Fibroblast of the aortic adventitia (primary cell): ENCODE measurements at places on chromosomes 4 and X.

GRCh38 chrX:22087011-22087557 lies 55.0 kb downstream of the PHEX start:
- no peak for DNase-seq

GRCh38 chrX:39399387-39399786 lies 598.1 kb downstream of the MID1IP1 start:
- no peak for DNase-seq

DNA sequence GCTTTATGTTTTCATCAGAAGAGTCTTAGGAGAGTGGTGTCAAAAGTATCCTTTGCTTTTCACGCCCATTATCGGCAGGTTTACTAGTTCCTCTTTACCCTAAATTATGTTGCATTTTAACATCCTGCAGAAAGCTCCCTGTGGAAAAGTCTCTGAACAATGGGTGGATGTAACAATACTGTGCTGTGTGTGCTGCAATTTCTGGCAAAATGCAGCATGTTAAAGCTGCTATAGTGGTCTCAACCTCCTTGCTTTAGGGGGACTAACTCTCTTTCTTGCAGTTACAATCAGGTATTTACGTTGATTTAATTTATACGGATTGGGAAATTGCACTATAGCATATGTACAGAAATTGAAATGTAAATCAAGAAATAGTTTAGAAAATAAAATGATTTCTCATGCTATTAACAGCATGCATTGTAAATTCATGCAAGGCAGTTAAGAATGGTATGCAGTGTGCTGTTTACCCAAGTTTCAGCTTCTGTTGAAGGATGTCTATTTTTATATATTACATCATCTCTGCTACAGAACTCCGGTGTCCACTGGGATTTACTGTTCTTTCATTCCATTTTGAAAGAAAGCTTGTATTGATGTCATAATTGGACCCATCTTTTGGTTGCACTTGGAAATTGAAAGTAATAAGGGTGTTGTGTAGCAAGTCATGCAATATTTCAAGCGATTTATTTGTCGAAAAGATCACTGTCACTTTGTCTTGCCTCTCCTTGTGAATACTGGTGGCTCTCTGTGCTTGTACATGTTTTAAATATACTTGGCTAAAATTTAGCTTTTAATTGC lies 145.7 kb downstream of the RAPGEF2 start:
- peak; percentile 85 for DNase-seq

DNA sequence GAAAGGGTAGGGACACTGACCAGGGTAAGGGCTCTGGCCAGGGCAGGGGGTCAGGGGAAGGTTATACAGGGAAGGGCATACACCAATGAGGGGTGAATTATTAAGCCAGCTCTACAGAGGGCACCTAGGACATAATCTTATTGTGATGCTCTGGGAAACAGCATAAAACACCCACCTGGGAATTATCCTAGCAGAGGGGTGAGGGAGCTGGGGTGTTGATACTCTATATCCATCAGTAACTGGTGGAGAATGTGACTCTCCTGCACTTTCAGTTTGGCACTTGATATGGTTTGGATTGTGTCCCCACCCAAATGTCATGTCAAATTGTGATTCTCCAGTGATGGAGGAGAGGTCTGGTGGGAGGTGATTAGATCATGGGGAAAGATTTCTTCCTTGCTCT lies 291.2 kb downstream of the ASMT start:
- DNase-seq: no peak

- peak; percentile 93 for DNase-seq
Measured at GRCh38 chrX:49039598-49040375, 3.4 kb downstream of the TFE3 start.

- no peak for DNase-seq
Measured at GRCh38 chrX:153909980-153910360, 5.5 kb downstream of the AVPR2 start.

DNA sequence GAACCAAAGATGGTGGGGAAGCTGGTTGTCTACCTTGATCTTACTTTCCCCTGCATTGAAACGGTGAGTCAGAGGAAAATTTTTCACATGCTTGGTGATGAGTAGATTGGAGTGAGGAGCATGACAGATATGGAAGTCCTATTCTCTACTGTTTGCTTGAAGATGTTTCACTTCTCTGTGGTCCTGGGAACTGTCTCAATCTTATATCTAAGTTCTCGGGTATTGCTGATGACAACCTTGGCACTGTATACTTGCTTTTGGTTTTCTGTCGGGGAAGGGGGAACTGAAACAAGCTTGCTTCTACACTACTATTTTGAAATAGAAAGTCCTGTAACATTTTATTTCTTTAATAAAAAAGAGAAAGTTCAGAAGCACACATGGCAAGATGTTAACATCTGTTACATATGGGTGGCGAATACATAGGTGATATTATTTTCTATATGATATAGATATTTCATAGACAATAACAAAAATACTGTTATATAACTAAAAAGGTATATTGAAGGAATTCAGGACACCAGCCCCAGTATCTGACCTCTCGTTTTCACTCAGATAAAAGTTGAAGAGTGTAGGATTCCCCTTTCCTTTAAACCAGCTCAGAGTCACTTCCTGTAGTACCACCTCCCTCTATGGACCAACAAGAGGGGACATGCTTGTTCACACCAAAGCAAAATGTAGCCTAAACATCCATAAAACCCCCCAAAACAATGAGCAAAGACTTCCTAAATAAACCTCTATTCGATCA lies 88.8 kb downstream of the FMR1NB start:
- no peak for DNase-seq

GRCh38 chrX:30241724-30242415 lies at the start of gene MAGEB4:
TSS of gene MAGEB4 (plus strand) at chrX:30242000. CDS start at chrX:30242136, 136 bp downstream.
- no peak for DNase-seq

GRCh38 chr4:126191536-126191935 lies 876.8 kb downstream of the FAT4 start:
- DNase-seq: no peak

GRCh38 chrX:139063364-139063763 lies 351.8 kb upstream of the FGF13 start:
- DNase-seq: no peak

DNA sequence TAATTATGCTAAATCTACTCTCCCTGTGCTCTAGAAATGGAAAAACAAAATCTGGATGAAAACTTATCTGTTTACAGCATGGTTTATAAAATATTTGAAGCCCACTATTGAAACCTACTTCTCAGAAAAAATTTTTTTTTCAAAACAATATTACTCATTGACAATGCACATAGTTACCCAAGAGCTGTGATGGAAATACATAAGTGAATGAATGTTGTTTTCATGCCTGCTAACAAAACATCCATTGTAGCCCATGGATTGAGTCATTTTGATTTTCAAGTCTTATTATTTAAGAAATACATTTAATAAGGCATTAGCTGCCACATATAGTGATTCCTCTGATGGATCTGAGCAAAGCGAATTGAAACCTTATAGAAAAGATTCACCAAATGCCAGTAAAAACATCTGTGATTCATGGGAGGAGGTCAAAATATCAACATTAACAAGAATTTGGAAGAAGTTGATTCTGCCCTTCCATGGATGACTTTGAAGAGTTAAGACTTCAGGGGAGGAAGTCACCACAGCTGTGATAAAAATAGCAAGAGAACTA lies 144.7 kb upstream of the HHIP start:
- no peak for DNase-seq

- peak; percentile 36 for DNase-seq
Measured at GRCh38 chr4:5365071-5366008, 314.1 kb downstream of the STK32B start.

- DNase-seq: peak; percentile 14
Measured at GRCh38 chr4:120873554-120873953, 49.0 kb downstream of the PRDM5 start.

- DNase-seq: no peak
Measured at GRCh38 chrX:112868586-112868985, 28.0 kb upstream of the AMOT start.

- DNase-seq: no peak
Measured at GRCh38 chrX:52990848-52991247, 32.5 kb upstream of the FAM156A start.

GRCh38 chrX:40104630-40104984 lies 6.8 kb upstream of the BCOR start:
- peak; percentile 73 for DNase-seq

DNA sequence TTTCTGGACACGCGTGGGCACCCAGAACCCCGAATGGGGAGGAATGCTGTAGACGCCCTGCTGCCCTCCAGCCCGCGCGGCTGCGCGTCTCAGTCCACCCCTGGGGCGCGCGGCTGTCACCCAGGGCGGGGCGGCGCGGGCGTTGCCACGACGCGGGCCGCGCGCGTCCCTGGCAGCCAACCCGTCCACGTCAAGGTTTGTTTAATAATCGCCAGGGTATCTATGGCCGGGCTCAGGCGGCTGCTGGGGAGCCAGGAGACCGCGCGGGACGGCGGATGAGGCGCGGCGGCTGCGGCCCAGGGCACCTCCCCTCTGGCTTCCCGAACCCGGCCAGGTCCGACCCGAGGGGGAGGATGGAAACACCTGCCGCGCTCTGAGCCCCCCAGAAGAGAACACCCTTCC lies at the start of gene SPATA18:
Gene SPATA18, plus strand, starts transcription at position 92 of the 402 bp plus-strand sequence. CDS start 401 bp downstream, outside the sequence.
- no peak for DNase-seq

DNA sequence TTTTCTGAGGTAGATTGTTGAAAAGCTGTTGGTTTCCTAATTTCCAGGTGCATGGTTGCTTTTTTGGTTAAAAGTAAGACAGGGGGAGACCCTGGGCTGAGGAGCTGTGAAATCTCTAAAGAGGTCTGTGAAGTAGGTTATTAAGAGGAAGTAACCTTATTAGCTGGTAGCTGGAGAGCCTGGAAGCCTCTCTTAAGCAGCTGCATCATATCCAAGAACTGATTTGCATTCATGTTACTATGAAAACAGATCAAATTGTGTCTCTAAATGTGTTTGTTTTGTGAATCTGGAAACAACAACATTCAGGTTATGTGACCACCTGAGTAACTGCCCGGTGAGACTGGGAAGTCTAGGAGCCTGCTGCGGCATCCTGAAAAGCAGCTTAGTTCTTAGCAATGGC lies 54.1 kb downstream of the ARHGAP10 start:
- peak; percentile 15 for DNase-seq

DNA sequence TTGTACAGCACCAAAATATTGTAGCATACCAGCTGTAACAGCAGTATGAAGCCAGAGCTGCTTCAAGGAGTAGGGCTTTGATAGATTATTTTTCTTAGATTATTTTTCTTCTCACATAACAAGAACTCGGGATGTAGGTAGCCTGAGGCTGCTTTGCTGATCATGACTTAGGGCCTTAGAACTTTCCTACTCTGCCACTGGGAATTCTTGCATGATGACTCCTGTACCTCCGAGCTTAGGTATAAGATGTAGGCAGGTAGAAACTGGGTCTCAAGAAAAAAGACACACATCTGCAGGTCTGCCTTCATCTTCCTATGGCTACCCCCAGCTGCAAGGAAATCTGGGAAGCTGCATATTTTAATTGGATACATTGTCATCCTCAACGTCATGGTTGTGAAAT lies 115.9 kb upstream of the PNPLA4 start:
- DNase-seq: no peak

DNA sequence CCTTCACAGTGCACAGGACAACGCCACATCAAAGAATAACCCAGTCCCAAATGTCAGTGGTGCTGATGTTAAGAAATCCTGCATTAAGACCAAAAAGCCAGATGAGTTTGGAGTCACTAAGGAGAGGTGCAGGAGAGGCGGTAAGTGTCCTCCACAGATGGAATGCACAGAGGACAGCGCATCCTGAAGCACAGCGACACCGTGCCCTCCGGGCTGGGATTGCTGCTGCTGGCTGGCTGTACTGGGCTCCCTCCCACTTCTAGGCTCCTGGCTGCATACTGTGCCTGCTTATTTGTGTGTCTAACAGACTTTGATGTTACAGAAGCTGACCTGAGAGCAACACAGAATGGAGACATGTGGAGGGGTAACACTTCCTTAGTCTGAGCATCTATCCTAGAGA lies 325.6 kb upstream of the BOD1L1 start:
- DNase-seq: no peak

- no peak for DNase-seq
Measured at GRCh38 chrX:133911825-133912495, 73.4 kb downstream of the GPC3 start.

GRCh38 chr4:177100307-177100706 lies 209.4 kb upstream of the NEIL3 start:
- DNase-seq: no peak

DNA sequence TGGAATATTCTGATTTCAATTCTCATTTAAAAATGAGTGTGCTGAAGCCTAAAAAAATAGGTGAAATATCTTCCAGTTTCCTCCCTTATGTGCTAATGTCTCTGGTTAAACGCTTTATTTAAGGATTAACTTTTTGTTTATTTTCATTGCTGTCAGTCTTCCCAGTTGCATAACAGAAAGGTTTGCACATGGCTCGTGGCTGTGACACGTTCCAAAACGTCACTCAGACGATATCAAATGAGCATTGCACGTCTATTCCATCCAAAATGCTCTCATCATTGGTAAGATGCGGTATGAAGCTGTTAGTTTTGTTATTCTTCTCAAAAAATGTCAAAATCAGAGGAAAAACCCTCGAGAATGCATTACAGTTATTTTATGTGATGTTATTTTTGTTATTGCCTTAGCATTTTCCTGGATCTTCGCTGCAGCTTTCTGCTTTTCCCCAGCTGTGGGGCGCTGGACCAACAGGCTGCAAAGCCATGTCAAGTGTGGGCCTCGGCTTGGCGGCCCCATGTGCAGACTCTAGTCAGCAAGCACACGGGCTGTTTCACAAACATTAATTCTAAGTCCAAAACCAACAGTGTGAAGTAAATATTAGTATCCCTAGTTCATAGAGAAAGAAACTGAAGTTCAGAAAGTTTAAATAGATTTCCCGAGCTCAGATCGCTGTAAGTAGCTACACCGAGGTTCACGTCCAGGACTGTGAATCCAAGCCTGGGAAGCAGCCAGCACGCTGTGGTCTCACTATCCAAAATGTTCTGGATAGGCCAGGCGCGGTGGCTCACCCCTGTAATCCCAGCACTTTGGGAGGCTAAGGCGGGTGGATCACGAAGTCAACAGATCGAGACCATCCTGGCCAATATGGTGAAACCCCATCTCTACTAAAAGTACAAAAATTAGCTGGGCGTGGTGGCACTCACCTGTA lies 793.4 kb upstream of the FRG1 start:
- no peak for DNase-seq

GRCh38 chr4:65671372-65671771 lies 1.1 kb upstream of the EPHA5 start:
- no peak for DNase-seq

- DNase-seq: peak; percentile 9
Measured at GRCh38 chrX:122584981-122585380, 599.1 kb upstream of the GRIA3 start.

- peak; percentile 67 for DNase-seq
Measured at GRCh38 chr4:139919521-139919920, 234.5 kb downstream of the MAML3 start.

DNA sequence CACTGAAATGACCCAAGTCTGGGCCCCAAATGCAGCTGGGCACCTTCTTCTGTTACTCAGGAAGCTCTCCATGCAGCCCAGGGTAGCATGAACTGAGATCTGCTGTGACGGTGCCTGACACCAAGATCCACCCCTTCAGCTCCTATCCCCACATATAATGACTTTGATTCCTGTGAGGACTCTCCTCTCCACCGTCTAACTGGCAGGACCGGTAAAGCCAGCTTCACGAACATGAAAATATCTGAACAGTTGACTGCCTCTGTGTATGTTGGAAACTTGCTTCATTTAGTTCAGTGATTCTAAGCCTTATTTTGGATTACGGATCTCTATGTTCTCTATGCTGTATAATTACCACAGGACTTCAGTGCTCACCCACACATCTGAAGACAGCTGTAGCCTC lies 115.5 kb upstream of the TMEM150C start:
- DNase-seq: no peak

GRCh38 chrX:134172588-134173259 lies 64.3 kb upstream of the CCDC160 start:
- no peak for DNase-seq
